ENCODE measurements at places on chromosomes 1 and 21.

GRCh38 chr1:46585312-46585938 lies 18.6 kb downstream of the MKNK1 start:
- DNase-seq = no peak

GRCh38 chr1:27145934-27146354 lies 9.0 kb downstream of the SLC9A1 start:
- DNase-seq = no peak

DNA sequence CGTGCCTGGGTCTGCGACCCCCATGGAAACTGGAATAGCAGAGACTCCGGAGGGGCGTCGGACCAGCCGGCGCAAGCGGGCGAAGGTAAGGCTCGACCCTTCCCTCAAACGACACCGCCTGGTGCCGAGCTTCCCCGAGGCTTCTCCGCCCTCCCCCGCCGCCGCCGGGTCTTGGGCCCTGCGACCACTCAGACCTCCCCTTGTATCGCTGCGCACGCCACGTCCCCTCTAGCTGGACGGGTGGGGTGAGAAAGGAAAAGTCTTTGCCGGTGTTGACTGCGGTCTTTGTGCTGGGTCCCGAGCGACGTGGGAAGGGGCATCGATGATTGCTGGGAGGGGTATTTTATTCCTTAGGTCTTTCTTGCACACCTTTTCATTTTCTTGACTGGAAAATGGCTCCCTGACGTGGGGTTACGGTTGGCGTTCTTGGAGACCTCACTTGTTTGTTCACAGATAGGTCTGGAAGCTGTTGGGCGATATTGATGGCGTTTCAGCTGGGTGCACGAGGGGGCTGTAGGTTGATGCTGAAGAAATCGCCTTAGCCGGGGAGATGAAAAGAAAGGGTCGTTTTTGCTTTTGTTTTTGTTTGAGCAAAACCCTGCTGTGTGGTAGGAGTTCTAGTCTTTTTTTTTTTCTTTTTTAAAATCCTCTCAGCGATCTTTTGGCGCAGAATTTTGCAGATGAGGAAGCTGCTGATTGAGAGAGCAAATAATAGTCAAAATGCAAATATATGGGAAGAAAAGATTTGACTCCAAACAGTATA lies 776 bp downstream of the KDM1A start:
- DNase-seq = no peak

DNA sequence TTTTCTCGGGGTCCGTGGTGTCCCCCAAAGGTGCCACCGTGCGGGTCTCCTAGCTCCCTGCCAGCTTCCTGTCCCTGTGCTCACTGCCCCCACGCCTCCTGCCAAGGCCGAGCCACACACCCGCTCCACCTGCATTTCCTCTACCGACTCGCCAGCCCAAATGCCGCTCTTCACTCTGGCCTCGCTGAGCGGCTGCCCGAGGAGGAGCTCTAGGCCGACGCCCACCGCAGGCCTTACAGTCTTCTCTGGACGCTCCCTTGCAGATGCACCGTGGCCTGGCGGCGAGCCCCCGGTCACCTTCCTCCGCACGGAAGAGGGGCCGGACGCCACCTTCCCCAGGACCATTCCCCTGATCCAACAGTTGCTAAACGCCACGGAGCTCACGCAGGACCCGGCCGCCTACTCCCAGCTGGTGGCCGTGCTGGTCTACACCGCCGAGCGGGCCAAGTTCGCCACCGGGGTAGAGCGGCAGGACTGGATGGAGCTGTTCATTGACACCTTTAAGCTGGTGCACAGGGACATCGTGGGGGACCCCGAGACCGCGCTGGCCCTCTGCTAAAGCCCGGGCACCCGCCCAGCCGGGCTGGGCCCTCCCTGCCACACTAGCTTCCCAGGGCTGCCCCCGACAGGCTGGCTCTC lies 26.3 kb downstream of the FTCD start:
- DNase-seq = no peak

DNA sequence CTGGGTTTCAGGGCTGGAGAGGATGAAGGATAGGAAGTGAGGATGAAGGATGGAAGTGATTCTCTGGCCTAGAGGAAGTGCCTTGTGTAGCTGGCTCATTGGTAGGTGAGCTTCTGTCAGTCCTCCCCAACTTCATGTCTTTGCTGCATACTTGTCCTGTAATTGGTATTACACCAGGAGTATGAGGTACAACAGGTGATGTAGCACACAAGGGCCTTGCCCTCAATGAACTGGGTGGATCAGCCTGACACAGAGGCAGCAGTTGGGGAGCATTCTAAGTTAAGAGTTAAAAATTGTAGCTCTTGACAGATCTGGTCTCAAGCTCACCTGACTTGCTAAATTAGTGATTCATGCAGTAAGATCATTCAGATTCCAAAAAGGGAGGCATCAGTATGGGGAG lies 37.9 kb upstream of the CACNA1E start:
- DNase-seq = no peak

- no peak for DNase-seq
Measured at GRCh38 chr1:57431400-57431799, 7.5 kb upstream of the DAB1 start.

- DNase-seq = no peak
Measured at GRCh38 chr1:236733653-236734052, 47.4 kb downstream of the ACTN2 start.

- DNase-seq = no peak
Measured at GRCh38 chr1:178910023-178910422, 39.1 kb upstream of the ANGPTL1 start.

DNA sequence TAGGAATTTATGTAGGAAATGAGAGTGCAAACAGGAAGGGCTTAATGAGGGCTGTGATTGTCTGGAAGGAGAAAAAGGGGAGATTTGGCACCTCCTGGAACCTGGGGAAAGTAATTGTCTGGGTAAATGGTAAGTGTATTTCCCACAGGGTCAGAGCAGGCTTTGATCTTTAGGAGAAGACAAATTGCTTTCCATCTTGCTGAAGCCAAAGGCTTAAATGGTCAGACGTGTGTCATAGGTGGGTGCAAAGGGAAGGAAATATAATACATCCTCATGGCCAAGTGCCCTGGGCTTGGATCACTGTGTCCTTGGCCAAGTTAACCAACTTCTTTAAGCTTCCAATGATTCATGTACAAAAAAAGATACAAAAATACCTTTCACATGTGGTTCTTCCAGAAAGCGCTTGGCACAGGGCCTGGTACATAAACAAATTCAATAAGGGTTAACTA lies 1.3 kb upstream of the DUSP23 start:
- DNase-seq = no peak

GRCh38 chr1:224529844-224530243 lies 86.3 kb upstream of the CNIH3 start:
- DNase-seq = no peak

DNA sequence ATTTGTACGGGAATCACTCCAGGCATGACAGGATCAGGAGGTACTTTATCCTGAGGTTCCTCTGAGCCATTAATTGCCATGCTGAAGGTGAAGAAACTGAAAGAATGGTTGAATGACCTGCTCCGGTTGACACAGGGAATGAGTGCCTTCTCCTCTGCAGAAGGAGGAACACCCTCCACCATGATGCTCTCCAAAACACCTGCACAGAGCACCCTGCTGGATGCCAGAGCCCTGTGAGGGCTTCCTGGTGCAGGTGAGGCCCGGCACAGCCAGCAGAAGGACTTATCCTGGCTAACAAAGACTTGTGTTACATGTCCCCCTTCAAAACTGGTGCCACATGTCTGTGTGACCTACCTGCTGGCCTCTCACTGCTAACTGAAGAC lies 14.3 kb upstream of the LBR start:
- no peak for DNase-seq

DNA sequence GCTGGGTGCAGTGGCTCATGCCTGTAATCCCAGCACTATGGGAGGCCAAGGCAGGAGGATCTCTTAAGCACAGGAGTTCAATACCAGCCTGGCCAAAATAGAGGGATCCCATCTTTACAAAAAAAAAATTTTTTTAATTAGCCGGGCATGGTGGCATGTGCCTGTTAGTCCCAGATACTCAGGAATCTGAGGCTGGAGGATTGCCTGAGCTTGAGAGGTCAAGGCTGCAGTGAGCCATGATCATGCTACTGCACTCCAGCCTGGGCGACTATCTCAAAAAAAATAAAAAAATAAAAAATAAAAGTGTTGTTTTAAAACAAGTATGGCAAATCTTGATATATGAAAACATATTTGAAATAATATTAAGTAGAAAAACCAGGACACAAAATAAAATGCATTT lies 44.4 kb upstream of the CACHD1 start:
- no peak for DNase-seq

GRCh38 chr1:232445361-232446106 lies 184.4 kb downstream of the SIPA1L2 start:
- DNase-seq = no peak

DNA sequence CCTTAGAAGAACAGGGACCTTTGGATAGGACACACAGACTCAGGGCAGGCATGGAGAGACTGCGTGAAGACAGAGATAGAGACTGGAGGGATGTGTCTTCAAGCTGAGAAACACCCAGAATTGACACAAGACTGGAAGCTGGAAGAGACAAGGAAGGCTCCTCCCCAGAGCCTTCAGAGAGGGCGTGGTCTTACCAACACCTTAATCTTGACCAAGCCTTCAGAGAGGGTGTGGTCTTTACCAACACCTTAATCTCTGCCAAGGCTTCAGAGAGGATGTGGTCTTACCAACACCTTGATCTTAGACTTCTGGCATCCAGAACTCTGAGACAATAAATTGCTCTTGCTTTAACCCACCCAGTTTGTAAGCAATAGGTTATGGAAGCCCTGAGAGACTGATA lies 481.4 kb upstream of the VAMP3 start:
- no peak for DNase-seq

- DNase-seq = no peak
Measured at GRCh38 chr1:177343445-177343844, 172.7 kb downstream of the BRINP2 start.

DNA sequence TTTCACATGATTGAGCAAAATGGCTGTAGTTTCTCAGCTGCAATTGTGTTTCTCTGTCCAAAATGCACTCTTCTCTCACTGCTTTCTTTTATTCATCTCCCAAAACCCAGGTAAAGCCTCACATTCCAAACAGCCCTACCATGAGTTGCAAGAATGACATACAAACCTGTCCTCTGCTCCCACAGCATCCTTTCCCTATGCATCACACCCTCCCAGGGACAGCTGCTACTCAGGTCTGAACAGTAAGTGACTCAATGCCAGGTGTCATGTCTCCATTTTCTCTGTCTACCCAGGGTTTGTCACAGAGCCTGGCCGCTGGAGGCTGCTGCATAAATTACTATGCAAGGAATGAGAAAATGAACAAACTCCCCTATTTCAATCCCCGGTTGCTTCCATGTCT lies 118.5 kb downstream of the PLD5 start:
- DNase-seq = no peak

DNA sequence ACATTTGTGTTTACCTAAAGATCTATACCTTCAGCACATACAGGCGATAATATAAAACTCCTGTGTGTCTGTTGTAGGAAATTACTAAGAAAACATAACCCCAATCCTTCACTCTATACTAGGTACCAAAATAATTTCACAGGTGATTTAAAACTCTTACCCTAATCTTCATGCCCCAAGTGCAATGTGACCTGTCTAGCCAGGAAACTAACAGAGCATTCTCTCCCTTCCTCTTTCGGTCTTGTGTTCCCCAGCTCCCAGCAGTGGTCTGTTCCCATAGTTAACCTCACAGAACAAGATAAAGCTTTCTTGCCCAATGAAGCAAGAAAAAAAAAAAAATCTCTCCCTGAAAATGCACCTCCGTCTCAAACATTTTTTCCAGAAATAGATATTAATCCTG lies 493.5 kb downstream of the DPYD start:
- no peak for DNase-seq

DNA sequence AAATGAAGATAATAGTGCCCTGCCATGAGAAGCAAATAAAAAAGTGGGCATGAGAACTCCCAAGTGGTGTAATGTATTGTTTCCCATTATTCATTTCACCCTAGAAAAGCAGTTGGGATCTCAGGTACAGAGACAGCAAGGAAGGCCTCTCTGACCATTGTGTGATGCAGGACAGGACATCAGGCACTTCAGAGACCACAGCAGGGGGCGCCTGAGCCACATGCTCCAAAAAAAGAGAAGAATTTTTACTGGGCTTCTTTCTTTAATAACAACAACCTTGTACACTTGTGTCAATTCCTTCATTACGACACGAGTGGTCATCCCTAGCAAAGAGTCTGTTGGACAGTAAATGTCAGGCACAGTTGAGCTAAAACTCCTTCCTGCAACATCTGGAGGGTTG lies 533.3 kb downstream of the OMA1 start:
- DNase-seq = no peak

DNA sequence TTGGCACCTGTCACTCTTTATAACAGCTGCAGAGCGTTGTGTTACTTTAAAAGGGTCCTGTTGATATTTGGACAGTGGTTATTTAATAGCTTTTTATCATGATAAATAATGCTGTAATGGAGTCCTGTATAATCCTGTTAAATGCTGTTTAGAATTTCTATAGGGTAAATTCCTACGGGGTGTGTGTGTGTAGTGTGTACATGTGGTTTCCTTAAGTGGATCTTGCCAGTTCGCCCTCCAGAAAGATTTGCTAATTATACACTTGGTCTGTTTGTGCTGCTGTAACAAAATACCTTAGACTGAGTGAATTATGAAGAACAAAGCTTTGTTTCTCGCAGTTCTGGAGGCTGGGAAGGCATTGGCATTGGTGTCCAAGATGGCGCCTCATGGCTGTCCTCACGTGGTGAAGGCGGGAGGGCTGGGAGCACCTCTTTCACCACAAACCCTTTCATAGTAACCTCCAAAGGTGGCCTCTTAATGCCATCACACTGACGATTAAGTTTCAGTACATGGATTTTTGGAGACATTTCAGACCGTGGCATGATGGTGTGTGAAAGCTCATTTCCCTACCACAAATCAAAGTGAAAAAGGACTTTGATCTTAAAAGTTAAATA lies 11.2 kb downstream of the PRMT2 start:
- no peak for DNase-seq

GRCh38 chr1:18903291-18903756 lies 969 bp upstream of the ALDH4A1 start:
- DNase-seq = no peak

- DNase-seq = no peak
Measured at GRCh38 chr1:19648689-19649088, 4.6 kb downstream of the NBL1 start.

- DNase-seq = no peak
Measured at GRCh38 chr1:53133261-53134041, 9.0 kb downstream of the SLC1A7 start.

DNA sequence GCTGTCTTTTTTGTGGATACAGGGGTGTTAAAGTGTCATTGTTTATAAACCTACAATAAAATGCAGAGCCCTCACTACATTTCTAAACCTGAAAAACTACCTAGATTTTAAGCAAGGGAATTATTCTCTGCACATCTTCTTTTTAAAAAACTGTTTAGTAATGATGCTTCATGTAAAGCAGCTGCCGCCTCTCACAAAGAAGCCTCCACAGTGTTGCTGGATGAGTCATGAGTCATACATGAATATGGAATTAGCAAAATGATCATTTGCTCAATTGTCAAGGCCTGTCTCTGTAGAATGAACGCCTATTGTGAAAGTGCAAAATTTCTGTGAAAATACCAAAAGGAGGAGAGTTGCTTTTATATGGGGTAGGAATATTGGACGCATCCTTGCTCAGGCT lies 259.5 kb upstream of the CHRM3 start:
- no peak for DNase-seq

GRCh38 chr1:36339215-36339614 lies 15.8 kb upstream of the EVA1B start:
- DNase-seq = no peak

- no peak for DNase-seq
Measured at GRCh38 chr1:105087506-105087905, 1337.8 kb downstream of the AMY1C start.

- DNase-seq = no peak
Measured at GRCh38 chr21:45113543-45113942, 39.2 kb downstream of the ADARB1 start.

All from 8988T (cell line).